ENCODE measurements at places on chromosomes 5 and 9.
A peak's percentile ranks its signal among the peaks of the same experiment; 100 is the strongest.

GRCh38 chr5:96172436-96172835, 210.8 kb upstream of the ELL2 start:
- DNase-seq, result no peak

GRCh38 chr5:111310711-111311620, 86.8 kb downstream of the CAMK4 start:
- no peak for DNase-seq

GRCh38 chr5:40017135-40017534, 592.4 kb upstream of the DAB2 start:
- DNase-seq, result no peak

- no peak for DNase-seq
Observed at GRCh38 chr5:135999406-136000139, 29.2 kb upstream of the TGFBI start.

DNA sequence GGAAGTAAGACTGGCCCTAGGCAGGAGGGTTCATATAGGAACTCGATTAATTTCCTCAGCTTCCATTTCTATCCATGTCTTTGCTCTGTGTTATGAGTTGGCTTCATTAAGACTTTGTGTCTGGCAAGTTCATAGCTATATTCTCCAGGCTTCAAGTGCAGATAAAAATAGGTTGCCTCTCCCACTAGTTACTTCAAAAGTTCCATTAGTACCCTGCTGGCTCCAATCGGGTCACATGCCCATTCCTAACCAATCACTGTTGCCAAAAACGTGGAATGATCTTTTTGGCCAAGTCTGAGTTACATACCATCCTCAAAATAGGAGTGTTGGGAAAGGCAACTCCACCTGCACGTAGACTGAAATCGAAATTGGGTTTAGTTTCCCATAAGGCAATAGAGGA, 13.8 kb upstream of the SPATA31D1 start:
- DNase-seq, result no peak

- no peak for DNase-seq
Observed at GRCh38 chr5:118696076-118696475, 292.3 kb downstream of the DTWD2 start.

GRCh38 chr5:10743526-10743925, 17.5 kb downstream of the DAP start:
- DNase-seq, result no peak

- DNase-seq, result no peak
Observed at GRCh38 chr9:120542701-120543490, 37.1 kb downstream of the CDK5RAP2 start.

GRCh38 chr5:54658010-54658409, 140.5 kb downstream of the SNX18 start:
- DNase-seq, result peak; percentile 41

- DNase-seq, result no peak
Observed at GRCh38 chr9:33434317-33435105, 12.9 kb downstream of the AQP3 start.

DNA sequence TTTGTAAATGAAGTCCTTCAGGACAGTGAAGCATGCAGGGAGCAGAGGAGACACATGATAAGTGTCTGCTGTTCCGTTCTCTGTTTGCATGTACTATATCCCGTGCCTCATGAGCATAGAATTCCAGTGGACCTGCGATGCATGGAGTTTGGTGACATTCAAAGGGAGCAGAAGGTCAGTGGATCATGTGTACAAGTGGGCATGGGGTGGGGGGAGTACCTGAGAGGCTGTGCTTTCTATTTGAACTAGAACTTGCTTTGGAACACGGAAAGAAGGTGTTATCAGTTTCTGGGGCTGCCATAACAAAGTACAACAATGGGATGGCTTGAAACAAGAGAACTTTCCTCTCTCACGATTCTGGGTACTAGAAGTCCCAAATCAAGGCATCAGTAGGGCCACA, 5.1 kb upstream of the CCNJL start:
- DNase-seq, result no peak

DNA sequence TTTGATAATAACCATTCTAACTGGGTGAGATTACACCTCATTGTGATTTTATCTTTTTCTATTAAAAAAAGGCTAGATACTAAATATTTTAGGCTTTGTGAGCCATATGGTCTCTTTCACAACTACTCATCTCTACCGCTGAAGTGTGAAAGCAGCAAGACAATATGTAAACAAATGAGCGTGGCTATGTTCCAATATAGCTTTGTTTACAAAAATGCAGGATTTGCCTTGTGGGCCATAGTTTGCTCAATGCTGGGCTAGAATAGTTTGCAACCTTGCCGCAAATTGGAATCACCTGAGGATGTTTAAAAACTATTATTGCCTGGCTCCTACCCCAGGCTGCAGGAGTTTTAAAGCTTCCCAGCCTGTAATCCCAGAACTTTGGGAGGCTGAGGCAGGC, 10.2 kb upstream of the GPR150 start:
- DNase-seq, result no peak

DNA sequence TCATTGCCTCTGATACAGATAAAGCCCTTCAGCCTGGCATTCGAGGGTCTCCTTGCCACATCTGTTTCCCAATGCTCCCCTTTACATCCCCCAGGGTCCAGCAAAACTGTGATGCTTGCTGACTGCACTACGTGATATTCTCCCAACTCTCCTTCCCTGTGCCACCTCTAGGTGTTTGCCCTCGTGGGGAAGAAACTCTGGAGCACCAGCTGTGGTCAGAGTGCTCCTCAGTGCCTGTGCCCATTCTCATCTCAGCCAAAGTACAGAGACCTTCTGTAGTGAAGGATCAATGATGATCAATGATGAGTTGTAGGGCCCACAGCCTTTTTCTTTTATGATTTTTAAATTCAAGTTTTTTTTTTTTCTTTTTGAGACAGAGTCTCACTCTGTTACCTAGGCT, 40.3 kb upstream of the MELK start:
- no peak for DNase-seq

GRCh38 chr5:76718381-76718832, 2.5 kb downstream of the F2R start:
- DNase-seq, result no peak

All from RKO (cell line).